ENCODE measurements at places on chromosomes 3 and 15.

- no peak for DNase-seq
These were observed 20.5 kb upstream of the FRMD5 start for GRCh38 chr15:44215594-44215993.

GRCh38 chr3:175526609-175527280, 667.6 kb downstream of the NAALADL2 start:
- no peak for DNase-seq

DNA sequence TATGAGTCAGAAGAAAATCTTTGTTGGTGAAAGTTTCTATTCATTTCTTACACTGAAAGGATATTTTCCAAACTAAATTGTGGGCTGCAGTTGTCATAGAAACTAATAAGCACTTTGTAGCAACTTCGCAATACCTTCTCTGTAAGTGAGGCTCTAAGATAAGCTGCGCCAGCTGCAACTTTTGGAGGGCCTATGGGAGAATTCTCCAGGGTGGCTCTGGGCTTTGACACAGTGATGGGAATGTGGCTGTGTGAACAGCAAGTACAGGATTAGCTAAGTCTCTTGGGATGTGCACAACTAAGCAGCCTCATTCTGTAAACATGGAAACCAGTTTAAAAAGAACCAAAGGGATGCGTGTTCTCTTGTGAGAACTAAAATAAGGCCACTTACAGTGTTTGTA, 124.6 kb upstream of the SGO1 start:
- no peak for DNase-seq

GRCh38 chr15:57133127-57133968, 214.9 kb downstream of the TCF12 start:
- no peak for DNase-seq

DNA sequence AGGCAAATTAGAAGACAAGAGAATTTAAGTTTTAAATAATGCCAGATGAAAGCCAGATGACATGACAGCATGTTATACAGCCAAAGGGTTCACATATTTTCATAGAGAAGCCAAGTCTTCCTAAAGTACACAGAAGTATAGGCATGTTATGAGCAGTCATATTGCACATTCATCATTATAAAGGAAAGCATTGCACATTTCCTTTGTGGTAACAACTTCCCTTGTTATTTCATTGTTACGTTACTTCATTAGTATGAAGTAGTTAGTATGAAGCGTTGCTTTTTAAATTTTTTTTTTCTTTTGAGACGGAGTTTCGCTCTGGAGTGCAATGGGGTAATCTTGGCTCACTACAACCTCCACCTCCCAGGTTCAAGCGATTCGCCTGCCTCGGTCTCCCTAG, 4.6 kb upstream of the ABCC5 start:
- DNase-seq = no peak

GRCh38 chr3:126064627-126065258, 19.2 kb downstream of the SLC41A3 start:
- no peak for DNase-seq

GRCh38 chr3:146796078-146796477, 190.9 kb upstream of the PLSCR5 start:
- DNase-seq = no peak

DNA sequence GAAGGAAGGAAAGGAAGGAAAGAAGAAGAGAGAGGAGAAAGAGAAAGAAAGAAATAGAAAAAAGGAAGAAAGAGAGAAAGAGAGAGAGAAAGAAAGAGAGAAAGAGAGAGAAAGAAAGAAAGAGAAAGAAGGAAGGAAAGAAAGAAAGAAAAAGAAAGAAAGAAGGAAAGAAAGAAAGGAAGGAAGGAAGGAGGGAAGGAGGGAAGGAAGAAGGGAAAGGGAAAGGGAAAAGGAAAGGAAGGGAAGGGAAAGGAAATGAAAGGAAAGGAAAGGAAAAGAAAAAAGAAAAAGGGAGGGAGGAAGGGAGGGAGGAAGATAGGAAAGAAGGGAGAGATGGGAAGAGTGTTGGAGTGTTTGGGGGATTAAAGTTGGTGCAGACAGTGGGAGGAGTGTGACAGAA, 450.1 kb downstream of the GBE1 start:
- no peak for DNase-seq

DNA sequence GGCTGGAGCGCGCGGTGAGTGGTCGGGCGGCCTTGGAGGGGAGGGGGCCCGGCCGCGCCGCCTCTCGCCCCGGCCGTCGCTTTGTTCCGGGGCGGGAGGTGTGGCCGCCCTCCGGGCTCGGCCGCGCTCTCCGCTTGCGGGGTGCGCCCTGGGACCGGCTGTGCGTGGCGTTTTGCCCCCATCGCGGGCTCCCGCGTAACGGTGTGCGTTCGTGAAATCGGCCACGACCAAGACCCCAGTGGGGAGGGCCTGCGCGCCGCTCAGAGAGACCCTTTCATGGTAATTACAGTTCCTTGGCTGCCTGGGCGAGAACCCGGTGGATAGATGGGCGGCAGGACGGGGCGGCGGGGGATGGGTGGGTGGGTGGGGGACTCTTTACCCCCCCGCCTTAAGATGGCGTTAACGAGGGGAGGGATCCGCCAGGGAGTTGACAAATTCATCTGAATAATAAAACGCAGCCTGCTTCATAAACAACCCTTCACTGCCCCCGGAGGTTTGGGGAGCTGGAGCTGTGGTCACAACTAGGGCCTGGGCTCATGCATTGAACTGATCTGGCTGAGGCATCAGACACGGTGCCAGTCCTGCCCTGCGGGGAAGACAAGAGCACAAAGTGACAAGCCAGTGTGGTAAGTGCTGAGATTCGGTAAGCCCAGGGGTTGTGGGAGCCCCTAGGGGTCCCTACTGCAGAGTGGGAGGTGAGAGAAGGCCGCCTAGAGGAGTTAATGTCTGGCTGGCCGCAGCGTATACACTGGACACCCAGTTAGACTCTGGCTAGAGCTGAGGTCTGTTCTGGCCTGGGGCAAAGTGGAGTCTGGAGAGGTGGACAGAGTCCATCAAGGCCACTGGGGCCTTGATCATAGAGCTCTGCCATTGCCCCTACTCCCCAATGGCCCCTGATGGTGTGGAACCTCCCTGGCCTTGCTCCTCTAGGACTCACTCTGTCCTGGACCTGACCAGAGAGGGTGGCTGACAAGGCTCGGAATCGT, 668 bp downstream of the MRAS start:
- peak; percentile 36 for DNase-seq

DNA sequence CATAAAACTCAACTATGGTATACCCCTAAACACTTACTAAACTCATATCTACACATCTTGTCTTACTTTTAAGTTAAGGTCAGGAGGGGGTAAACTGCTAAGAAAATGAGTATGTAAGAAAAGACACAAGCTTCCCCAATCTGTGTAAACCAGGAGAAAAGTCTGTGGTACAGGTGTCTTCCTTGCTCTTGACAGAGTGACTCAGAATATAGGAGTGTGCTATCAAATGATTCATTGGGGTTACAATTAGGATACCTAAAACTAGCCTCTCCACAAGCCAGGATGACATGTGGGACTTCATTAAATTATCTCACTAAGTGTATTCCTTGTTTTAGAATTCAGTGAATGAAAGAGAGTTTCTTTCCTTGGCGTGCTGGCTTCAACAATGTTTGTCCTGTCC, 274.8 kb downstream of the BBX start:
- no peak for DNase-seq

GRCh38 chr3:132038198-132038825, 3.5 kb upstream of the CPNE4 start:
- DNase-seq = no peak

GRCh38 chr3:113166719-113167492, 44.5 kb upstream of the BOC start:
- DNase-seq = no peak

- peak; percentile 73 for DNase-seq
These were observed 29.9 kb downstream of the MBNL1 start for GRCh38 chr3:152298393-152299248.

DNA sequence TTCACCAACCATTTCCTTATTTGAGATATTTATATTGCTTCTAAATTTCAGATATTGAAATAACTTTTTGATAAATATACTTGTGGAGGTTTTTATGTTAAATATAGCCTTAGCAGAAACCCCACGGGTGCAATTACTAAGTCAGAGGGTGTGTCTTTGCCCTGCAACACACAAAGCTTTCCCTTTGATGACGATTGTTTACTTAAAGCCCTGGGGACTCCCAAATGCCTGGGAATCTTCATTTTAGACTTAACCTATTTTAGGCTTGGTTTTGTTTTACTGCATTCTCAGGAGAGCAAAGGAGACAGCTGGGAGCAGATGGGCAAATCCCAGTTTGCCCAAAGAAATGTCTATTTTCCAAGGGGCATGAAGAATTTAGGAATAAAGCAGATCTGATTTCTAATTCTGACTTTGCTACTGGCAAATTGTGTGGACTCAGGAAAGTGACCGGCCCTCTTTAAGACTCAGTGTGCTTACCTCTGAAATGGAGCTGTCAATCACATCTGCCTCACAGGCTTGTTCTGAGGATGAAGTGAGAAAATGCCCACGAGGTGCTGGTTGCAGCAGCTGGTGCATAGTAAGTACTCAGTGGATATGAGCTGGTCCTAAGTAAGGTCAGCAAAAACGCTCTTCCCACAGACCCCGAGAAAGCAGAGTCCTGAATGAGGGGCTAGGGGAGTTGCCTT, 49.3 kb upstream of the CA12 start:
- no peak for DNase-seq

DNA sequence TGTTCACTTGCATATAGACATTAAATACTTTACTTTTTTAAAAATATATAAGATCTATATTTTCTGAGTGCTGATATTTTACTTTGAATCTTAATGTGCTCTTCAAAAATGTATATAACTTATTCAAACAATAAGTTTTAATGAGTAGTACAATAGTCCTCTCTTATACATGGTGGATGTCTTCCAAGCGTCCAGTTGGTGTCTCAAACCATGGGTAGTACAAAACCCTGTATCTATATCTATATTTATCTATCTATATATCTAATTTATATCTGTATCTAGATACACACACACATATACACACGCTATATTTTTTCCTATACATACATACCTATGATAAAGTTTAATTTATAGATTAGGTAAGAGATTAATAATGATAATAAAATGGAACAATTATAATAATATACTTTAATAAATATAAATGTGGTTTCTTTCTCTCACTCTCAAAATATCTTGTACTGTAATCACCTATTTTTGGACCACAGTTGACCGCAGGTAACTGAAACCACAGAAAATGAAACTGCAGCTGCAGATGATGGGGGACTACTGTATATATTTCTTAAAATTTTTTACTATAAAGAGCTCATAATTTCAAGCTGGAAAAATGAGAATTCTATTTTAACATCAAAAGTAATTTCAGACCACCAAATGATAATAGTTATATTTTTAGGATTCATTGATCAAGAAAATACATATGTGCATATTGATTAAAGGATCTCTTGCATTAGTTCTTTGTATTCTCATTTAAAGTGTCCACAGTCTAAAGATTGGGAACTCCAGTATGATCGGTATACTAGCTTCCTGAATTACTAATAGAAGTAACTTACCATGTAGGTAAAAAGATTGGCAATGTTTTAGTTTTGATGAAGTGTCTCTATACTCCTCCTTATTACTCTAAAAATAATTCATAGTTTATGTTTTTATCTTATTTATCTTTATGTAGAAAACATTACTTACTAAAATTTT, 215.1 kb upstream of the MLF1 start:
- DNase-seq = no peak

DNA sequence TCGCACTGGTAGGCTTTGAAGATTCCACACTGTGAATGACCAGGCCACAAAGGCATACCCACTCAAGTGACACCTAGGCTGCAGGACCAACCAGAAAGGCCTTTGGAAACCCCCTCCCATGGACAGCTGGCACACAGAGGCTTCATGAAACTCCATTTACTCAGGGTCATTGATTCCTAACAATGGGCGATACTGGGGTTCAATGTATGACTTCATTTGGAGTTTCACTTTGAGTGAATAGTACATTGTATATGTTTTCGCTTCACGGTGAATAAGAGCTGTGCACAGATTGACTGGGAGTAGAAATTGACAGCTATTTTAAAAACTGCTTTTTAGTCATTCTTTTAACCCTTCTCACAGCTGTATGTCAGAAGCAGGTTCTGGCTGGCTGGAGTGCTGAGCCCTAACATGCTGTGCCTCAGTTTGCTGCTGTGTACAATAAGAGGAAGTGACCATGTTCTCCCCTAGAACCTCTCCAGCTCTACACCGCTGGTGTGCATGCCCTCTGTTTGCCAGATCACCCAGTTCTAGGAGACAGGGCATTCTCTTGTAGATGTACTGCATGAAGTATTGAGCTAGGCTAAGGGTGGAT, 15.4 kb upstream of the CX3CR1 start:
- DNase-seq = no peak

GRCh38 chr3:16522834-16523233, 9.3 kb upstream of the RFTN1 start:
- no peak for DNase-seq

DNA sequence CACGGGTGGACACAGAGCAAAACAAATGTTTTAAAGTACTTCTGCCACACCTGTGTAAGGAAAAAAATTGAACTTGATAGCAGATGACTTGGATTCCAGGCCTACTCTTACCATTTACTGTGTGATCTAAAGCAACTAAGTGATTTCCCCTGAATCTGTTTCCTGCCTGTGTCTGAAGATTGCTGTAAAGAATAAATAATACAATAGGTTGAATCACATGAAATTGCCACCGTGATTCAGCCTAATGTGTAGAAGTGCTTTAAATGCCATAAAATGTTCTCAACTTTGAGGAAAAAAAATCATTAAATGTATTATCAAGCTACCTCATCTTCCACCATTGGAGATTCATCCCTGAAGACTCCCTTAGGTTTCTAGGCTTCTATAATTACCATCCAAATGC, 27.6 kb upstream of the NUDT16 start:
- no peak for DNase-seq

DNA sequence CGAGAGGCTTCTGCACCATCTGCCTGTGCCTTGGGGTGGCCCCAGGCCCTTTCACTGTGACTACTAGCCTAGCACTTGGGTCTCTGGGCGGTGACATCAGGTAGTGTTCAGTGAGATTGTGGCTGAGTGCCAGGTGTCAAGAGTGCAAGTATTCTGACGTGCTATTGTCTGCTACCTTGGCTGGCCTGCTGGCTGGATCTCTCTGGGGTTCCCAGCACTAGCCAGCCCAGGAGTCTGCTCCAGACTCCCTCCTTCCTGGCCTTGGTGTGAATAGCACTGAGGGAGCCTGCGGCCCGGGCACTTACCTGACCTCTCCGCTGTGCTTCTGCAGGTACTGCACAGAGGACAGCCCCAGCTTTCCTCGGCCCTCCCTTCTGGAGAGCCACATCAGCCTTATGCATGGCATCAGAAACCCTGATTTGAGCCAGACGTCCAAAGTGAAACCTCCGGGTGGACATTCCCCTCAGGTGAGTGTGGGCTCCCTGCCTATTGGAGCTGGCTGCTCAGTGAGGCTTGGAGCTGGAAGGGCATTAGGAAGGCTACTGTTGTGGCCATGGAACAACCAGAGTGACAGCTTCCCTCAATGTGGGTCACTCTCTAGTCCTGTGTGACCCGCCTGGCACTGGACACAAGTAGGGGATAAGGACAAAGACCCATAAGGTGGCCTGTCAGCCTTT, 17.5 kb upstream of the ALPK3 start:
- DNase-seq = no peak

All from activated effector memory CD4-positive, alpha-beta T cell treated with anti-CD3 and anti-CD28 coated beads, Interleukin-2, amount 50 U/mL, for 16 hours (primary cell).